ENCODE measurements at places on chromosomes 5 and 9.

DNA sequence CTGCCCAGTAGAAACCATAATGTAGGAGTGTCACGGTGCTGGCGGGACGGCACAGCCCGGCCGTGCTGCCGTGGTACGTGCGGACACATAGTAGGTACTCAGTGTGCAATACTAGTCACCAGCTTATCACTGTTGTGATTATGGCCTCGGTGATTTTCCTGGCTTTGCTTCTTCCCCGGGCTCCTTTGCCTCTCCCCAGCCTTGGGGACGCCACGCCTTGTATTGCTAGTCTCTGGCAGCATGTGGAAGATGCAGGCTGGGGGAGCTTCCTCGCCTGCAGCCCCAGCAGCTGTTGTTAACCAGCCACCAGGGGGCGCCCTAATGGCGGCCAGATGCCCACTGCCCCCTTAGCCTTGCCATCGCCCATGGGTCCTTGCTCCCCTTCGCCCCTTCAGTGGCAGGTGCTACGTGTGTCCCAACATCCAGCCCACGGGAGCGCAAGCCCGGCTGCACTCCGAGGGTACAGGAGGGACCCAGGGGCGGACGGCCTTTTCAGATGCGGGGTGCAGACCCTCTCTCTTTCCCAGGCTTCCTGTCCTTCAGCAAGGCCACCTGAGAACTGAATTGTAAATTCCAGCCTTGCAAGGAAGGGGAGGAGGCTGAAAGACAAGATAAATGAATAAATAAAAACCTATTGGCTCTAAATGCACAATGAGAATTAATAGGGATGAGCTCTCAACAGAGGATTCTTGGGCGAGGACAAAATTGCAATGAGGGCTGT lies 8.0 kb downstream of the NTNG2 start:
- DNase-seq: peak; percentile 46

GRCh38 chr5:108687595-108688200 lies 60.0 kb upstream of the FER start:
- DNase-seq: no peak

- DNase-seq: peak; percentile 96
Observed at GRCh38 chr9:37952731-37953130, 48.8 kb upstream of the SLC25A51 start.

DNA sequence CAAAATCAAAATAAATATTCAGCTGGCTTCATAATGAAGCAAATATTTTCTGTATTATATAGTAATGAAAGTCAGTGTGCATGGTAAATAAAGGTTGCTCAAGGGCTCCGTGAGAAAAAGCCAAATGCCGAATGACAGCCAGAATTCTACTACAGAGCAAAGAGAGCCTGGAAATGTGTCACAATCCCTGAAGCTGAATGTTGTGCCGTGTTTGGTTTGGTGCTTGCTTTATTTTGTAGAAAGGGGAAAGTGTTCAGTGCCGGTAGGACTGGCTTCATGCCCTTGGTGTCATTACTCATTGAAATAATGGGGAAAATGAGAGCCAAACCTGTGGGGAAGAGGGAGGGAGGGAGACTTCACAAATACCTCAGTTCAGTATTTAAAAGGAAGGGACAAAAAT lies 26.8 kb upstream of the ADAMTSL1 start:
- DNase-seq: peak; percentile 53

- DNase-seq: no peak
Observed at GRCh38 chr5:4627131-4627530, 513.0 kb upstream of the ADAMTS16 start.

DNA sequence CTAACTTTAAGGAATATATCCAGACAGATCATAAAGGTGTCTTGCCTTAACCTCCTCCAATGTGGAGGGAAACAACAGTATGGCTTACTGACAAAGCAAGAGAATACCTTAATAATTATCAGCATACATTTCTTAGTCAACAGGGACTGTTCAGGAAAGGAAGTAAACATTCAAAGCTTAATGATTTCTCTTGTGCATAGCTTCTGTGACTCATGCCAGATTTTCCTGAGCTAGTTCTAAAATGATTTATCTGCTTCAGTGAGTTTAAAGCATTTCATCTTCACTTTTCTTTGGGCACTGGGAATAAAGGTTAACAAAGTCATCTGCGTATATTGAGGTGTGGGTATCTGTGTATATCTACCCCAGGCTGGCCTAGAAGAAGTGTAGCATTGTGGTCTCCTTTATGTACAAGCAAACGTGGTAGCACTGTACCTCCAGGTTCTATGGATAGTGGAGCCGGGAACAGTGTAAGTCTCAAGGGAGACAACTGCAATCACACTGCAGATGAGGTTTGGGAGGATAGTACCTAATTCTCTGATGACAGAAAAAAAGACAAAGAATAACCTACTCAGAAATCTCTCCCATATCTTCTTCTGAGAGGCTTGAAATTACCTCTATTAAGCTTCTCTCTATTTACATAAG lies 284.1 kb downstream of the HCN1 start:
- peak; percentile 19 for DNase-seq

GRCh38 chr9:37486616-37487548 lies 1.1 kb downstream of the POLR1E start:
- peak; percentile 96 for DNase-seq

DNA sequence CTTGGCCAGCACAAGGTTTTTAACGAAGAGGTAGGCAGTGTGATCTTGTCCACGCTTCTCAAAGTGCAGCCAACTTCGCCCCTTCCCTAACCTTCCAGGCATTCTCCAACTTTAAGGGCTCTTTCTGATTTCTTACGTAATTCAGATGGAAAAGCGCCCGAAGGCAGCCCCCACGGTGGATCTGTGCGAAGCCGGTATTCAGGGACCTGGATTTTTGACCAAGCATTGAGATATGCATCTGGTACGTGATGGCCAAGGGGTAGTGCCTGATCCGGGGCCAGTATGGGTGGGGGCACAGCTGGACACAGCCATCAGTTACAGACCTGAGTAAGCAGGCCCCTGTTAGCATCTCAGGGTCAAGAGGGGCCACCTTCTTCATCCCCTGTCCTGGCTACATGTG lies 80.0 kb downstream of the AMBP start:
- no peak for DNase-seq

GRCh38 chr9:133461975-133462374 lies 2.2 kb downstream of the CACFD1 start:
- no peak for DNase-seq

GRCh38 chr9:87285183-87285850 lies 212.3 kb upstream of the DAPK1 start:
- DNase-seq: no peak

GRCh38 chr9:15249981-15250380 lies 57.0 kb downstream of the TTC39B start:
- no peak for DNase-seq

DNA sequence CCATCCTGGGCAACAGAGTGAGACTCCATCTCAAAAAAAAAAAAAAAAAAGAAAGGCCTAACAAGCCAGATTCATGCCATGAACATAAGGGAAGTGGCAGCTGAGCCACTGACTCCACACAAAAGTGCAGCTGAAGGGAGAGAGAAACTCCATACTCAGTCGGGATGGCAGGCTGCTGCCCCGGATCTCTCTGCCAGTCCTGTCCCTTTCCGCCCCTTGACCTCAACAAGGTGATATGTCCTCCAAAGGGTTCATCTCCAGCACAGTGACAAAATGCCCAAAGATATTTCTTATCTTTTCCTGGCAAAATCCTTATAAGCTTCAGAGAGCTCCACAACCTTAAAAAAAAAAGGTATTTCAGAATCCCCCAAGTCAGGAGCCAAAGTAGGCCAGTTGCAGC lies 52.6 kb downstream of the ABCA1 start:
- DNase-seq: no peak

- no peak for DNase-seq
Observed at GRCh38 chr5:107295914-107296313, 374.8 kb downstream of the EFNA5 start.

- no peak for DNase-seq
Observed at GRCh38 chr9:90838581-90839154, 37.0 kb downstream of the SYK start.

DNA sequence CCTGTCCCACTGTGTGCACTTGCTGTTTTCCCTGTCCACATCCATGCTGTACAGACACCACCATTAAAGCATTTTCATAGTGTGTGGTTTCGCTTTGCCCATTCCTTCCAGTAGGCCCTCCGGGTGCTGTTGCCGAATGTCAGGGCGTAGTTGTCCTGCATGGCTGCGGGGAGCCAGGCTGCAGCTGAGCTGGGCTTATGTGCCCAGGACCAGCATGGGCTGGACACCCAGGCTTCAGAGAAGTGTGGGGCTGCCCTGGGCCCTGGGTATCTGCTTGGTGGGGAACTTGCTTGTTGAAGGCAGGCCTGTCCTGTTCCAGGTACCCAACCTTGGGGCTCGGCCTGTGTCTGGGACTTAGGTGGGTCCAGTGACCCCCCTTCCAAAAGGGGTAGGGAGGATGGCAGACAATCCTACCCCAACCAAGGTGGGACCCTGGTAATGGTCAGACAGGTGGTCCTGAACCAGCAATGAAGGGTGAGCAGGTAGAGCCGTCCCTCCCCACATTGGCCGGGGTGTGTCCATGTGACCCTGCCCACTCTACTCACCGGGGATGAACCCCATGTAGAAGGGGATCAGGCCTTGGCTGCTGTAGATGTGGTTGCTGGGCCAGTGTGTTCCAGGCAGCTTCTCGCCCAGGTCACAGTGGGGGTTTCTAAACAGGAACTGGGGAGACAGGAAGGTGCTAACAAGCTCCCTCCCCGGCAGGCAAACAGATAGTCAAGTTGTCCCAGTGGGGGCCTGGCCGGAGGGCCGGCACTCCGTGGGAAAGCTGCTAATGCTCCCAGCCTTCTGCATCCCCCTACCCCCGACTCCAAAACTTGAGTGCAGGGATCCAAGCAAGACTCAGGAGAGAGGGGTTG lies 2.8 kb downstream of the TUBB4B start:
- no peak for DNase-seq

DNA sequence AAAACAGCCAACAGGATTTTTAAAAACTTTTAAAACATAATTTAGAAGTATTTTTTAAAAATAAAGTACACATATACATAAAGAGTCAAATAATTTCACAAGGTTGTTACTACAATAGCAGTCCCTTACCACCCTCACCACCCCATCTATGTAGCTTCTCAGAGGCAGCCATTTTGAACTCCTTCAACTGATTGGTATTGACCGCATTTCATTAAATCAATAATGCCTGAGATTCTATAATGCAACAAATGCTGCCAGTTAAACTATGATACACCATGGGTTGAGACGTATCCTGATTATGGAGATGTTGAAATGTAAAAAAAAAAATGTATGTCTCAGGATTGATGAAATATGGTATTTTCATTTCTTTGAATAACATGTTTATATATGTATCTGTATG lies 78.8 kb downstream of the PCSK1 start:
- DNase-seq: no peak

GRCh38 chr5:149039506-149039905 lies 23.4 kb downstream of the SH3TC2 start:
- DNase-seq: no peak

DNA sequence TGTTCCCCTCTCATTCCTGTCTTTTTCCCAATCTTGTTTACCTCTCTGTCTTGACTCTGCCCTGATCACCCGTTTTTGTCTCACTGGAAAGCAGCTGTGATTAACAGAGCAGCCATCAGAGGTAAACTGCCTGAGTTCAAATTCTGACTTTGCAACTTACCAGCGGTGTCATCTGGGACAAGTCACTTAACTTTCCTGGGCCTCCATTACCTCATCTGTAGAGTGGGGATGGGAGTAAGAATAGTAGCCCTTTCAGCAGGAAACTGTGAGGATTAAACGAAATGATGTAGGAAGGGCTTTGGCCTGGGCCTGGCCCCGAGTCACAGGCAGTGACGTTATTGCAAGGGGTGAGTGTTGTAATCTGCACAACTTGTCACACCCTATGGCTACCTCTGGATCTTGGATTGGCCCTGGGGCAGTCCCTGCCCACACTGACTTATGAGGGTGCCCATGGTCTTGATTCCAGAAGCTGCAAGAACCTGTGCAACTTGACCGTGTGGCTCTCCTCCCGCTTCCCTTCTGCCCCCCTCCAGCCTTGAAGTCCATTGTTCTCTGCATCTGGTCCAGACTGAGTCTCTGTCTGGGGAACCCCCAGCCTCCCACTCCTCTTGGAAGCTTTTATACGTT lies 657 bp upstream of the PCDH12 start:
- peak; percentile 57 for DNase-seq

DNA sequence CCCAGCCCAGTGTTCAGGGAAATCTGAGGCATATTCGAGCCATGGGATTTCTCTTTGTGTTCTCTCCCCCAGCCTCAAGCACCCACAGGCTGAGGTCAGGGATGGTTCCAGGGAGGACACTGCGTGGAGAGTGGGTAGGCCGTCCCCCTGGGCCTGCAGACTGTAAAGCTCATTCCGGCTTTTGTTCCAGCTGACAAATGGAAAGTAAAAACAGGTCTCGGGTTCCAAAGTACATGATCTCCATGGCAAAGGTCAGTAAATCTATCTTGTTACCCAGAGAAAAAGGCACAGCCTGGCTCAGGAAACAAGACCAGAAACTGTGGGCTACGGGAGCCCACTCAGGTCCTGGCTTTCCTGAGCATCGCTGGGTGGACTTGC lies 116.2 kb downstream of the ROR2 start:
- DNase-seq: no peak

- DNase-seq: no peak
Observed at GRCh38 chr5:109837231-109837861, 147.6 kb downstream of the MAN2A1 start.

GRCh38 chr5:109345699-109346098 lies 64.1 kb downstream of the PJA2 start:
- DNase-seq: peak; percentile 52

DNA sequence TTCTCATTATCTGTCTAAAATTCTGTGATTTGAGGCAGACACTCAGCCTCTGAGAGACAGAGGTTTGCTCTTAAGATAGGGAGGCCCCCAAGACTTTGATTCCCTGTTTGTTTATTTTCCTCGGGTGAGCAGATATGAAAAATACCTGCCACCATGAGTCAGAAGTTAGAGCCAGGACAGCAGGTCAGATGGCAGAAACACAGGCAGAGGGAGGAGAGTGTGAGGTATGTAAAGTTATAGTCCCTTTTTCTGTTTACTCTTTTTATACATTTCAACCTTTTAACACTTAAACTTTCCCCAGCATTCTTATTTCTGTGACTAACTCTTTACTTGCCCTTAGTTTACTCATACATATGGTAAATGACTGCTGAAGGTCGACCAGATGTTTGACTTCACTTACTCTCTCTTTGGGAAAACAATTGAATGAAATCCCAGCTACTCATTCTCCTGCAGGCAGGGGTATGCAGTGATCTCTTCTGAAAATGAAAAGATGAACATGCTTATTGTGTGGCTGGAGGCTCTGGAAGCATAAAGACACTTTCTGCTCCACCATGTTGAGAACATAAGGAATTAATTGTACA lies 383.8 kb downstream of the NTRK2 start:
- no peak for DNase-seq

DNA sequence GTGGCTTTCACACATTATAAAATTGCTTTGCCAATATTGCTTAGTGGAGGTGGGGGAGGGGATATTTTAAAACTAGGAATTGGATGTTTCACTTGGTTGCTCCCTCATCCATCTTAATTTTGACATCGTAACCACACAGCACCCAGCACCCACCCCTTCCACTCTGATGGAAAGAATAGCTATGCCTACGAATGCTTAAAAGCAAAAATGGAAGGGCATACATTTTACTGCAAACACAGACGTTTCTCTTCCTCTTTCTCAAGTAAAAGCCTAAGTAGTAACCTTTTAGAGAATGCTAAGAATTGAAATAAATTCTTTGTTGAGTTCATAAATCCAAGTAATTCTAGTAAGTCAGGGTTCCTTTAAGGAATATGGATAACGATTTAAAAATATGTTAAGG lies 69.9 kb downstream of the JAKMIP2 start:
- DNase-seq: no peak

Data from fibroblast of mammary gland (primary cell).